ENCODE measurements at places on chromosomes 1 and 21.
A peak's percentile ranks its signal among the peaks of the same experiment; 100 is the strongest.

GRCh38 chr1:11719313-11720032 is 16.5 kb upstream of the AGTRAP start:
- DNase-seq, result no peak

DNA sequence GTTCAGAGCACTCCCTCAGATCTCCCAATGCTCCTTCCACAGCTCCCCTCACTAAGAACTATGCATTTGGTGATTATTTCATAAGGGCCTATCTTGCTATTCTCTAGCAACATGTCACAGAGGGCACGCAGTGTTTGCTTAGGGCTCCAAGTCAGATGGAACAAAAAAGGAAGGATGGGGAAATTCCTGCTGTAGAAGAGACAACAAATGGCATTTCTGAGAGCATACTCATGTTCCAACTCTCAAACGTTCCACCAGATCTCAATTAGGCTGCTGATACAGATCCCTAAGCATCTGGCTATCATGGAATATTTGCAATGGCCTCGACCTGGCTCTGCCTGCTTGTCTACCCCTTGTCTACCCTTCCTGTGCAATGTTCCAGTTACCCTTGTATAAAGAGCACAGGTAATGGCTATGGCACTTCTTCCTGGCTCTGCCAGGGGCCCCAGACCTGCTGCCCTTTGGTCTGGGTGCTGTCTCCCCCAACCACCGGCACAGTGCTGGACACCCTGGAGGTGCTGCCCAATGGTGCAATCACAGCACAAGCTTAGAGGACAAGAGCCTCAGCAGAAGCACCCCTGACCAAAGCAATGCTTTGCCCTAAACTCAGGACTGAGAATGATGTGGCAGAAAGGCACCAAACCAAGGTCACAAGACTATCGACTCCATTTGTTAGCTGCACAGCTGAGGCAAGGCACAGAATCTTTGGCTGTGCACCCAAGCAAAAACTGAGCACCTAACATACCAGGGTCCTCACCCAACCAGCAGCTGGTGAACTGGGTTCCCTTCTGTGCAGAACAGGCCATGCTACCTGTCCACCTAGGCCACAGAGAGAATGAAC is 3.6 kb downstream of the PARP1 start:
- DNase-seq, result no peak

GRCh38 chr1:113192242-113192641 is 119.2 kb downstream of the LRIG2 start:
- no peak for DNase-seq

DNA sequence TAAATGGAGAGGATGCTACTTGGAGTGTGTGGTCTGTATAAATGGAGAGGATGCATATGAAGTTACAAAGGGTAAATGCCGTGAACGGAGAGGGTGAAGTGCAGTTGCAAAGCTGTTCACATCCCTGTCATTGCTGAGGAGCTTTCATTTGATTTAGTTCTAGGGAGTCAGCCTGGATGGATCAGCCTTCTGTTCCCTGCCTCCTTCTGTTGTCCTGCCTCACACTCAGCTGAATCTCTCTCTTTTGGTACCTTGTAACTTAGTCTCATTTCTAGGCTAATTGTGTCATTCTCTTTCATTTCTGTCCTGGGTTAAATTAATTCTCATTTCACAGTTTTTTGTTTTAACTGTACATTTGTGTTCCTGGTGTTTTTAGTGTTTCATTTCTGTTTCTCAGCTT is 133.2 kb upstream of the COL6A1 start:
- DNase-seq, result no peak

DNA sequence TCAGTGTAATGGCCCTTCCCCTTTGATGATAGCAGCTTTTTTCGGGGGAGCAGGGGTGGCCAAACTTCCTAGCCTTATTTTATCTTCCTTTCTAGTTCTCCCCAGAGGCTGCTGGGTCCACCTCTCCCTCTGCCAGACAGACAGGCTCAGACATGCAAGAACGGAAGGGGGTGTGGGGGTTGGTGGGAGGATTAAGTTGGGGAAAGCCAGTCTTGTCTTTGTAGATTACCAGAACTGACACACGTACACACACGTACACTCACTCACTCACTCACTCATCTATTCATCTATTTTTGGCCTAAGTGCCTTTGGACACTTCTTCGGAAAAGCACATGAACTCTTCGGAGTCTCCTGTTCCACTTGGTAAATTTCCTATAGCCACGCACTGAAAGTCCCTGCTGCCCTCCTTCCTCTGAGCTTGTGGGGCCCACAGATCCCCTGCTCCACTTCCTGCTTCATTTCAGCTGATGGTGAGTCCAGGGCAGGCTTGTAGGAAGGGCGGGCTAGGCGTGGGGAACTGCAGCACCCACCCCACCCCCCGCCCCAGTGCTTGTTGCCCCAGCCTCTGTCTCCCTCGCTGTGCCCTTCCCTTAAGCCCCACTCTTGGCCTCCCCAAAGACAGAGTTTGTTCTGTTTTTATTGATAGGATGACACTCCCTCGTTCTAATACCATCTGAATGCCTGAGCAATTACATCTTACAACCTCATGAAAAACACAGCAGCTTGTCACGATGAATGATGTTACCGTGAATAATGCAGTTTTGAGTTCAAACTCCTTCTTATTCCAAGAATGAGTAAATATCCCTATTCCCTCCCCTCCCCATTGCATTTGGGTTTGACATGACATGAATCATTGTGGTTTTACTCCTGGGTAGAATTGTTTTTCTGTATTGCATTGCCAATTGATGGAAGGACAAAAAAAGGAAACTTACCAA is 60.7 kb upstream of the ATP5PO start:
- DNase-seq, result peak; percentile 91
